Stimulated activated CD8-positive, alpha-beta memory T cell treated with anti-CD3 and anti-CD28 coated beads, Interleukin-4, amount 100 ng/mL, for 4 hours (primary cell): ENCODE measurements at places on chromosomes 5 and 9.

- no peak for DNase-seq
Measured at GRCh38 chr9:17116400-17116837, 18.4 kb upstream of the CNTLN start.

DNA sequence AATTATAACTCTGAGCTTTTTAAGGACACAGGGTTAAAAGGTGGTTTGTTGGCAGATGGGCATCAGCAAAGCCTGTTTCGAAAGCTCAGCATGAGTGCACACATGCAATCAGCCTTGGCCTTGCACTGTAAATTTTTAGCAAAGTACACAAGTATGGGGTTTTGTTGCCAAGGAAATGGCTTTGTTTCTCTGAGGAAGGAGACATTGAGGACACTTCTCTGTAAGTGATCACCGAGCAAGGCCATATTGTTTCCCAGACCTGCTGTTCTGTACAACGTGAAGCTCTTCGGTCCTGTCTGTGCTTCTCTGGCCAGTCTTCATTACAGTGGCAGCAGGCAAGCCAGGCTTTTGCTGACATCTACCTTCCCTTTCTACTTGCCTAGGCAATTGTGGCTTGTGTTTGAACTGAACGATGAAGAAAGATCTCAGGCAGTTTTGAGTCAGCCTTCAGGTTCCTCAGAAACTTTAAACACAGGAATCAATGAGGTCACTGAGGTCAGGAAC, 27.9 kb upstream of the GLRX start:
- no peak for DNase-seq

DNA sequence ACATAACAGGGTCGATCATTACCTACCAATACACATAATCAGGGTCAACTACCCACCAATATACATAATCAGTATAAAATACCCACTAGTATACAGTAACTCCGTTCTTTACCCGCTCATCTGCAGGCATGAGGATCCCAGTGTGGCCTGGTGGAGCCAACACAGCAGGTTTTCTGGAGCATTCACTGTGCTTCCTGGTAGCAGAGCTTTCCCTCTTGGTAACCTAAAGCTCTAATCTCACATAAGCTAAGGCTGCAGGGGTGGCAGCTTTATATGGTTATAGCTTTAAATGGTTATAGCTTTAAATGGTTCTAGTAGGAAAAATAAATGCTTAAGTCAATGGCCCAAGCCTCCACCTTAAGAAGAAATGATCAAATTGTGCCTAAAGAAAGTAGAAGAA, 11.9 kb downstream of the LCN1 start:
- no peak for DNase-seq

GRCh38 chr5:53478411-53479044, 1.9 kb upstream of the FST start:
- DNase-seq: no peak

DNA sequence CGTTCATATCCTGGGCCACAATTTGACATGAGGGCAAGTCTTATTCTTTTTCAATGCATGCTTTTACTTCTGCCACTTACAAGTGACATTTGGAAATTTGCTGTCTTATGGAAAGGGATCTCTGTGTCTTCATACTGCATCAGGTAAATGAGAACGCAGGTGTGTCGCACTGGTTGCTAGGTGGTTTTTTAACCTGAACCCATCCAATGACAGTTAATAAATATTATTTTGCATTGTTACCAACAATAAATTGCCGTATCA, 1.1 kb downstream of the ADAMTS16 start:
- DNase-seq: no peak

DNA sequence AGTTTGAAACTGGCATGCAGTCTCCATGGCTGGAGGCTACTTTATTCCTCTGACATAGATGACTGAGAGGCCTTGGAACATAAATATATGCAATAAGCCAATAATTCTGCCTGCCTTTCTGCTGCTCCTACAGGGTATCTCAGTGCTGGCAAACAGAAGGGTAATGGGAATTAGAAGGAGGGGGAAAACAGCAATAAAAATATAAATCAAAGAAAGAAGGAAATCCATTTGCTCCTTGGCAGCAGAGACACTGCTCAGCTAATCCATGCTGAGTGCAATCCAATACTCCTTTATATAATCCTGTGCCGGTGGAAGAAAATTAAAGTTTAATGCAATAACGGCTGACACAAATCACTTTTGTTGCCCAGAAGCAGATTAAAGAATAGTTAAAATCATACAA, 478.9 kb downstream of the SPATA31D1 start:
- no peak for DNase-seq

GRCh38 chr5:124227914-124228313, 518.5 kb downstream of the ZNF608 start:
- no peak for DNase-seq

- DNase-seq: no peak
Measured at GRCh38 chr5:14450742-14451141, 130.8 kb upstream of the OTULINL start.

DNA sequence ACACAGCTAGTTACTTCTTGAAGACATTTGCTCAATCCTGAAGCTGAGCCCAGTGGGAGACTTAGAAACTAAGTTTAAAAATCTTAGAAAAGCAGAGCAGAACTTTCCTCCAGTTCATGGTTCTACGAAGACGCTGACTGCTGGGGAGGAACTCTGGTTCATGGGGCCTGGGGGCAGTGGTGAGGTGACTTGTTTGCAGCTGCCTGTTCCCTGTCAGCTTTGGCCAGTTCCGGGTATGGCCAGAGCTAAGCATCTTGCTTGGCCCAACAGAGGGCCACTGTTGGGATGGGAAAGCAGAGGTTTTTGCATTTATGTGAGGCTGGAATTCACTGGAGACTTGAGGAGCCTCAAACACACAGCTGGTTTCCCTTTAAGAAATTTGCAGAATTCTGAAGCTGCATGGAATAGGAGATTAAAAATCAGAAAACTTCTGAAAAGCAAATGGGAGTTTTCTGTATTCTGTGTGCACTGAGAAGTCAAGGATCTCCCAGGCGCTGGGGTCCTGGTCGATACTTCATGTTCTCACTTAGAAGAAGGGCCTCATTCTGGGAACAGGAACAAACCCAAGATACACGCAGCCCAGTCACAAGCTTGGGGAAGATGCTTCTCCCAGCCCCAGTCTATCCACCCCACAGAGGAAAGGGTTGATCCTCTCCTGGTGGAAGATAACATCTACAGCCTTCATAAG, 10.6 kb upstream of the HMHB1 start:
- no peak for DNase-seq

- DNase-seq: no peak
Measured at GRCh38 chr5:145510324-145510723, 324.8 kb downstream of the PRELID2 start.

DNA sequence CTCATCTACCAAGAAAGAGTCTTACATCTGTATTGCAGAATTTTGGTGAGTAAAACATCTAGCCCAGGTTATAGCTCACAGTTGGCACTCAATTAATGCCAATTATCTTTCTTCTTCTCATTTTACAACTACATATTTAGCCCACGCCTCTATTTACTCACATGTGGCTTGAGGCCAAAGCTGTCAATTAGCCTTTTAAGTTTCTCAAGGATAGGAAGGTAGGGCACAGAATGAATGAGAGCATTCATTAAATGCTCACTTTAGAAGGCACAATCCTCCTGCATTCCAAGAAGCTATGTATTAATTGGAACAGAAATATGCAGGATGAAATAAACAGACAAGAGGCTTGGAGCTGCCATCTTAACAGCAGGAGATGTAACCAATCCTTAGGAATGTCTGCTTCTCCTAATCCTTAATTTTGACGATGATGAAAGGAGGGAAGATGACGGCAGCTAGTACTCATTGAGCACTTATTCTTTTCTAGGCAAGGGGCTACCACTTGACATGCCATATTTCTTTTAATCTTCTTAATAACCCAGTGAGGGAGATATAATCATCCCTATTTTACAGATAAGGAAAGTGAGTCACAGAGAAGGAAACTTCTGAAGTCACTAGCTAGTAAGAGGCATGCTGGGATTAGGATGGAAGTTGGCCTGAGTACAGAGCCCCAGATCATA, 30.8 kb upstream of the PANK3 start:
- DNase-seq: no peak

GRCh38 chr5:111772456-111773122, 15.6 kb upstream of the NREP start:
- no peak for DNase-seq

DNA sequence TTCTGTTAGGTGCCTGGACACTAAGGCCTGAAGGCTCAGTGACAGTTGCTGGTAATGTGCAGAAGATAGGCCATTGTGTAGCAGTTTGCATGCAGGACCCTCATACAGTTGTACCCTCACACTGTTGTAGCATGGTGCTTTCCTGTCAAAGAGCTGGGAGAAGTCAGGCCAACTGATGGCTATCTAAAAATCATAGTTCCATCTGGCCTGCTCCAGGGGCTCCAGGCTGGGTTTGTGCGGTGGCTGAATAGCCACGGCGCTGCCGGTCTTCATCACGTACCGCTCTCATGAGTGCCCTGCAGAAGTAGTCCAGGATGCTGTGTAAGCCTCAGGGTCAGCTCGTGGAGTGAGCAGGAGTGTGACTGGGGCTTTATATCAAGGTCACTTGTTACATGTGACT, 12.2 kb downstream of the SECISBP2 start:
- no peak for DNase-seq

- no peak for DNase-seq
Measured at GRCh38 chr5:134503937-134504437, 21.5 kb upstream of the JADE2 start.

GRCh38 chr5:175709276-175709781, 51.5 kb downstream of the HRH2 start:
- no peak for DNase-seq

DNA sequence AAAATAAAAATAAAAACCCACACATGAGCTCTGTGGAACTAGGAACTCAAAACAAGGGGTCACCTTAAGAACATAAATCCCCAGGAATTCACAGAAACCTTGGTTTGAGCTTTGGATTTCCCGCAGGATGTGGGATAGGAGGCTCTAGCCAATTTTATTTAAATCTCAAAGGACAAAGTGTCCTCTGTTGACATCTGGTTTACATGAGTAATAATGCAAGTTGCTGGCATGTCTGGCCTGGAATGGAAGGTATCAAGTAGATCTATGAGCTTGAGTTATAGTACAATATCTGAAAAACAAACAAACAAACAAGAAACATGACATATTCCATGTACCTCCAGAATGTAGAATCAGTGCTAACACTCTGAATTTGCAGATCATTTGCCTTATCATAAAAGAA, 94.2 kb upstream of the SLIT3 start:
- DNase-seq: no peak

- DNase-seq: no peak
Measured at GRCh38 chr9:126233913-126234525, 92.6 kb upstream of the MVB12B start.

- no peak for DNase-seq
Measured at GRCh38 chr5:121949885-121950284, 11.9 kb upstream of the SRFBP1 start.

- no peak for DNase-seq
Measured at GRCh38 chr5:76332611-76333205, 70.4 kb upstream of the IQGAP2 start.

- DNase-seq: no peak
Measured at GRCh38 chr9:3214741-3215140, 311.1 kb downstream of the RFX3 start.

GRCh38 chr5:13501176-13501575, 443.3 kb downstream of the DNAH5 start:
- DNase-seq: no peak

GRCh38 chr5:116632890-116633289, 58.3 kb upstream of the SEMA6A start:
- no peak for DNase-seq

DNA sequence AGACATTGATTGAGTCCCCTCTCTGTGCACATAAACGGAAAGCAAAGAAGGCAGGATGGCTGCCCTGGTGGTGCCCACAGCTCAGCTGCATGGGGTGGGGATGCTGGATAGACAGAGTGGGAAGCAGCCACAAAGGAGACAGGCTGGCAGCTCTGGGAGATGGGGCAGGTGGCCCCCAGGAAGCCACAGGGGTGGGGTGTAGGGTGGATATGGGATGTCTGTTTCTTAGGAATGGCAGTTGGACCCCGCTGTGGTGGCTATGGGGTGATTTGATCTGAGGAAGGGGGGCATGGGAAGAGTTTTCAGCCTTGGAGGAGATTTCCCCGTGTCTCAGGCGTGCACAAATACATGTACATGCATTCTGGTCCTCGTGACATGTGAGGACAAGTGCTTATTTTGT, 50.2 kb upstream of the VDAC1 start:
- DNase-seq: no peak

- no peak for DNase-seq
Measured at GRCh38 chr5:956941-957747, 51.5 kb upstream of the NKD2 start.

DNA sequence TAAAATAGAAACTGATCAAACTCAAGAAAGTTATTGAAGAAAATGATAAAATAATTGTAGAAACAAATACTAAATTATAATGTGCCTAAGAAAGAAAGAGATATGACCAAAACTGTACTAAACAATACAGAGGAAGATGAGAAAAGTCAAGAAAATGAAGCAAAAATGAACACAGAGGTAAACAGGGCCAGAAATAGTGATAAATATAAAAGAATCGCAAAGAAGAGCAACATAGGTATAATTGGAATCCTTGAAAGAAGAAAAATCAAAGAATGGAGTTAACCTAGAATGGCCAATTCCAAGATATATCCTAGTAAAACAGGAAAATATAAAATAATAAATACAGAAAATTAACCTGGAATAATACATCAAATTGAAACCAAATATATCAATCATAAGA, 69.6 kb downstream of the CSF2 start:
- no peak for DNase-seq

- no peak for DNase-seq
Measured at GRCh38 chr5:3417376-3417943, 178.2 kb upstream of the IRX1 start.

DNA sequence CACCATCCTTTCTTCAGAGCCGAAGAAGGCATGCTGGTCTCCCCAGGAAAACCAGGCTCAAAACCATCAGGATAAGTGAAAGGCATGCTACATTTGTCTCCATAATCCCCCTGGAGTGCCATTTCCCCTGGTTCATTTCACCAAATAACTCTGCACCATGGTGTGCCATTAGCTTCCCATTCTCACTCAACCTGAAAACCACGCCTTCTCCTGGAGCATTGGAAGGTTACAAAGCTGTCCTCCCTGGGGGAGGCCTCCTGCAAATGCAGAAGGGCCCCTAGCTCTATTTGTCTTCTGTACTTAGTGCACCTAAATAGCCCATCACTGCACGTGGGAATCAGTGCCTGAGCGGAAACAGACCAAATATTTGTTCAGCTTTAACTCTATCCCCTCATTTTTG, 90.2 kb upstream of the ICE1 start:
- DNase-seq: no peak
